Activated naive CD8-positive, alpha-beta T cell treated with anti-CD3 and anti-CD28 coated beads, Interleukin-2, amount 50 U/mL, for 16 hours (primary cell): ENCODE measurements at places on chromosomes 12 and 14.

- DNase-seq: peak; percentile 89
These were observed at the start of gene TCTN2 for GRCh38 chr12:123670882-123671728. Gene TCTN2 (plus strand): TSS chr12:123671113. CDS start chr12:123671241, 128 bp downstream.

- DNase-seq: no peak
These were observed 12.8 kb upstream of the RILPL1 start for GRCh38 chr12:123546281-123546680.

DNA sequence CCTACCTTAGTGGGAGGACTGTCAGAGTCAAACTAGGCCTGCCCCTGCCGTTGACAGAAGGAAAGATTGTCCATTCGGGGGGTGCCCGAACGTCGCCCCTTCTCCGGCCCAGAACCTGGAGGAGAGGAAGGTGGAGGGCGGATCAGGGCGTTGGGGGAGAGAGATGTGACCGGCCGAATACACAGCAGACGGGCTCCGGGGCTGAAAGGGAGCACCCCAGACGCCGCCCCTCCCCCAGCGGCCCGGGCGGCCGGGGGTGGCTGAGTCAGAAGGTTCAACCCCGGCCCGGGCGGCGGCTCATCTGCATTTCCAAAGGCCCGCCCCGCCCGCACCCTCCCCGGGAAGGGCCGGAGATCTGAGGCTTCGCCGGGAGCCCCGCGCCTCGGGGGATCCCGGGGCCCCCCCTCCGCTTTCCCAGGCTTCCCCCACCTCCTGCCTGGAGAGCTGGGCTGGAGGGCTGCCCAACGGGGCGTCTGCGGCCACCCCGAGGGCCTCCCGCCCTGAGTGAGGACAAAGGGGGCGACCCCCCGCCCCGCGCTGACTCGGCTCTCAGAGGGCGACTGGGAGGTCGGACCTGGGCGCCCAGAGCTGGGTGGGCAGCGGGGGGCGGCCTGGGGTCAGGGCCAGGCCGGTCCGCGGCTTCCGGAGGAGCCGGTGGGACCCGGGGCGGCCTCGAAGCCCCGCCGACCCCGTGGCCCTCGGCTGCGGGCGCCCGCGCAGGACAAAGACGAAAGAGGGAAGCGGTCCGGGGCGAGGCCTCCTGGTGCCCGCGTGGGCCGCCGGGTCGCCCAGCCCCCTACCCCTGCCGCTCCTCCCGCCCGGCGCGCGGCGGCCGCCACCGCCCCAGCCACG is 3.7 kb upstream of the SETD1B start:
- DNase-seq: no peak

GRCh38 chr12:20436316-20436715 is 68.0 kb downstream of the PDE3A start:
- no peak for DNase-seq

DNA sequence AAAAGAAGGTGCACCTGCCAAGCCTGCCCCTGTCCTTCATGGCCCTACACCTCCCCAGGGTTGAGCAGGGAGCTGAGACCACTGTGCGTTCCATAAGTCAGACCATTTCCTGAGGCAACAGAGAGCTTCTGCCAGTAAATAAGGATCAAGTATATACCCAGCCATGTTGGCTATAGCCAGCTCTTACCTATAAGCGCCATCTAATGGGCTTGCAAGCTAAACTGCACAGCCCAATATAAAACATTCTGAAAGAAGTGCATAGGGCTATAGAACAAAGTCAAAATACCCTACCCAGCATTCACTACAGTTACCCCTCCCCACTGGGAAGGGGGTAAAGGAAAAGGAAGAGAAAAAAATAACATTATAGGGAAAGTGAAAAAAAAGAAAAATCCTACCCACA is 59.3 kb upstream of the SCAF11 start:
- no peak for DNase-seq

DNA sequence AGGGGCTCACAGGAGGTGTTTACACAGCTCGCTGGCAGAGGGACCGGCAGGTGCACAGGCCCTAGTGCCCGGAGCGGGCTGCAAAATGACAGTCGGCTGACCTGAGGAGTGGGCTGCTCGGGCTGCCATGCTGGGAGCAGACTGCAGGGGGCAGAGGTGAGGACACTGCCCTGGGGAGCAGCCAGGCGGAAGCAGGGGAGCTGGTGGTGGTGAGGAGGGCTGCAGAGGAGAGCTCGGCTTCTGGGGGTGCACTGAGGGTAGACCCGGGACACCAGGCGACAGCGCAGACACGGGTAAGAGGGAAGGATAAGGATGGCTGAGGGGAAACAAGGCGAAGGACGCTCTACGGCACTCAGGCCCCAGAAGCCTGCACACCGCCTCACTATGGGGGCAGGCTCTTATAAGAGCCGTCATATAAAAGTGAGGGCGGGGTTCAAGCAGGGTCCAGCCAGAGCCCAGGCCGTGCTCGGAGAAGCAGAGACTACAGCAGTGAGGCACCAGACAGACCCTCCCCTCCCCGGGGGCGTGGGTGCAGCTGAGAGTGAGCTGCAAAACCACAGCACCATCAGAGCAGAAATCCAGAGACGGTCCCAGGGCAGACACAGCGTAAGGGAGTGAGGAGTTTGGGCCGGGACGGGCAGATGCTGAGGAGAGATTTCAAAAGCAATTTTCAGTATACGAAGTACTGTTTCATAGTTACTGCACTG is 62.5 kb downstream of the CCDC88C start:
- DNase-seq: no peak

DNA sequence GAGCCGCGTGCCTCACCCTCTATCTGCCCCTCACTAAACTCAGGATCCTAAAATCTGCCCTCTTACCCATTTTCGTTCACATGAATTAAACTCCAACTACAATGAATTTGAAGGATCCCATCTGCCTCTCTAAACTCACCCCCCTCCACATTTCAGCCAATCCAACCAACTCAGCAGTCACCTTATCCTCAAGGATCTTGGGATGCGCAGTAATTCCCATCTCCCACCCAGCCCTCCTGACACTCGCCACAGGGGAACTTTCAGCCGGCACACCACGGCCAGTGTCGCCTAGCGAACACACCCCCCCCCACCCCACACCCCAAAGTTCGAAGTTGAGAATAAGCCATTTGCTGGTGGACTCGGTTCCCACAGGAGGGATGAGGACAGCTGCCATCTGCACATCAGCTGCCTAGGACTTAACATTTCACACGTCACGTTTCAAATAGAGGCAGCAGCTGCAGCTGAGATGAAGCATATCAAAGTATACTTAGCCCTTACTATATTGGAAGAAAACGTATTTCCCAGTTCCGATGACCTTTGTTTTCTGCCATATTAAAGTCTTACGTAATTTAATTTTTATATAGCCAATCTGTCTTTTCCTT is 8.7 kb upstream of the SELPLG start:
- DNase-seq: no peak

- DNase-seq: no peak
These were observed 1397.2 kb downstream of the LRFN5 start for GRCh38 chr14:43003845-43004244.

- no peak for DNase-seq
These were observed 29.3 kb downstream of the MAP1LC3B2 start for GRCh38 chr12:116588390-116589028.

DNA sequence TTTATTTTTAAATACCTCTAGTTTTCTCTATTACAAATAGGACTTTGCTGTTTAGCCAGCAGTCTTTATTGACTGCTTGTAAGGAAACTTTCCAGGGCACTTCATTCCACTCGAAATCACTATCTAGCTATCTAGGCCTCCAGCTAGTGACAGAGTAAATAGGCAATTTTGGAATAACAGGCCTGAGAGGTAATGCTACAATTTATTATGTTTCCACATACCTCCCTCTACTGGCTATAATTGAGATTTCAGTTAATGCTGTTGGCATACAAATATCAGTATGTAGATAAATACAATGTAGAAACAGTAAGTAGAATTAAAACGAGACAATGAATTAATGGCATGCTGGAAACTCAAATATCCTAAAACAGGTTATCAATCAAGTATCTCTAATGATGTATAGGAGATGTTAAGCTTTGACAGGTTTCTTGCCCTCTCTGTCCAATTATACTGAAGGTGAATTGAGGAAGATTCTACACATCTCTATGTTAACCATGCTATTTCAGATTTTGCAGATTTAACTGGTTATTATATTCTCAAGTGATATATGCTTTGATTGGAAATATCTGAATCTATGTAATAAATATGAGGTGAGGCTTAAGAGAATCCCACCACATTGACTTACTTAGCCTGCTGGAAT is 7.2 kb downstream of the DTD2 start:
- no peak for DNase-seq

GRCh38 chr12:92718483-92718990 is 15.7 kb downstream of the PLEKHG7 start:
- no peak for DNase-seq

DNA sequence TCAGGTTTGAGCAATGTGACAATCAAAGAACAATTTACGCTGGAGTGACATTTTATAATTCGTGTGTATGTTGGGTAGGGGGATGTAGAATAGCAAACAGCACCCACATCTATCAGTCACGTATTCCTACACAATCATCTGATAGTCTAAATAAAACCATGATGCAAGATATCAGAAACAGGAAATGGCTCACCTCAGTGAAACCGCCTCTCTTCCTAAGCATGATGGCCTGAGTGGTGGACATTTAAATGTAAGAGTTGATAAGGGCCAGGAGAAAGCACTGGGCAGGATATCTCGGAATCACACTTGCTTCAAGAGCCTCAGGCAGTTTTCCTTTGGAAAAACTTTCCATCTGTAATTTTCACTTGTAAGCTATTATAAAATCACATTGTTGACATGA is 128.2 kb downstream of the GRIP1 start:
- DNase-seq: no peak

GRCh38 chr12:52197371-52198231 is 5.8 kb upstream of the KRT80 start:
- no peak for DNase-seq

- no peak for DNase-seq
These were observed 18.9 kb downstream of the DNAL1 start for GRCh38 chr14:73663548-73664212.

DNA sequence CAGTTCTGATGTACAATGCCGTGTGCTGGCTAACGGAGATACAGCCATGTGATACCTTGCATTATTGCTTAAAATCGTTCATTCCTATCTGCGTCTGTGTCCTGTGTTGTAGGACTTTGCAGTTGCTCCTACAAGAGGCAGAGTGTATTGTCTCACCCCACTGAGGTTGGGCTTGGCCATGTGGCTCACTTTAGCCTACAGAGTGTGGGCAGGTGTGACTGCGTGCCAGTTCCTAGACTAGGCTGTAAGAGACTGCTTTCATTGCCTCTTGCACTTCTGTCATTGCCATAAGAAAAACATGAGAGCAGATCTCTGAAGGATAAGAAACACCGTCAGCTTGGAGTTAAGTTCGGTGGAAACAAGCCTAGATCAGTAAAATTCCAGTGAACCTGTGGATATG is 197.7 kb upstream of the CRY1 start:
- DNase-seq: no peak

- no peak for DNase-seq
These were observed 150.3 kb downstream of the DPF3 start for GRCh38 chr14:72743626-72744025.

DNA sequence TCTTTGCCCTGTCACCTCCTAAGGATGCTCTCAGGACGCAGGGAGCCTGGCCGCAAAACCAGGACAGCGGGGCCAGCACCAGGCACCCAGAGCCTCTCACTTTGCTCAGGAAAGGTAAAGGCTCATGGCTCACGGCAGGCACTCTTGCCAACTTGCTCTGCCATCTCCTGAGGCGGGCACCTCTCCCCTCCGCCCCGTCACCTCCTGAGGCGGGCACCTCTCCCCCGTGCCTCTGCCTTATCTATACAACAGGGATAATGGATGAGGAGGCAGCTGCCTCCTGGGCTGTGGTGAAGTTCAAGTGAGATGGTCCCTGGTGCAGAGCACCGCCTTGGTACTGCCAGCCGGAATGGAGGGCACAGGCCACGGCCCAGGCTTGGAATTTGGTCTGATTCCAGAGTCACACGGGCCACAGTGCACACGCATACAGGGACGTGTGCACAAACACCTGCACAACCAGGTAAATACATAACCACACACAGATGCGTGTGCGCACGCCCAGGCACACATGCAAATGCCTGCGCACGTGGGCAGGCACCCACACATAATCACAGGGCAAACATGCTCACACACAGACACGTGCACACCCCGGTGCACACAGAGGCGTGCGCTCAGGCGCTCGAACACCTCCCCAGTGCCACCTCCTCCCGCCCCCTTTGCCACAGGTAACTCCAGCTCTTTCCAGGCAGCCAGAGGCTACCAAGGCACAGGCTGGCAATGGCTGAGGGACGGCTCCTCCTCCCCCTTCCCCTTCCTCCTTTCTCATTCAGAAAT is 11.6 kb downstream of the DEGS2 start:
- no peak for DNase-seq

GRCh38 chr14:65329911-65330310 is 82.6 kb upstream of the FUT8 start:
- DNase-seq: no peak

GRCh38 chr14:19873178-19873577 is 1.8 kb upstream of the OR4K2 start:
- no peak for DNase-seq

DNA sequence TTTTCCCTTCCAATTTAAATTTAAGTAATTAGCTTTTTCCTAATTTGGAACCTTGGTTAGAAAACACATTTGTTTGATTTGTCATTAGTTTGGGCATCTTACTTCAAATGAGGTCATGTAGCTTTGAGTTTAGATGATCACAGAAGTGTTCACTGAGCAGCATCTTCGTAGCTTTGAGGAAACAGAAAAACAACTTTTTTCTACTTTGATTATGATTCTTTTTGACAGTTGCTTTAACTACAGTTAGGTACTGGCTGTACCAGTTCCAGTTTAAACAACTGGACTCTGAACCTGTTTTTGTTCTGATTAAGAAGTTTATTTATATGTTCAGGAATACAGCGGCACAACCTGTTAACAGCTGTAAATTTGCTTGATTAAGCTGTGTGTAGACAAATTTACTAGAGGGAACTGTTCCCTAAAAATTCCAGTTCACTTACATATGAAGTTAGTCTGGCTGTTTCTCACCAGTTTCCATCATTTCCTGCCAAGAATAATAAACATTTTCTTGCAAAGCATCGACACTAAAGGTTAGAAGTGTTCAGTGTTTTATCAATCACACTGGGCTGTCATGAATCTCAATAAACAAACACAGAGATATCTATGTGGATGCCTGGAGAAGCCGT is 191.9 kb downstream of the RAD51B start:
- no peak for DNase-seq

DNA sequence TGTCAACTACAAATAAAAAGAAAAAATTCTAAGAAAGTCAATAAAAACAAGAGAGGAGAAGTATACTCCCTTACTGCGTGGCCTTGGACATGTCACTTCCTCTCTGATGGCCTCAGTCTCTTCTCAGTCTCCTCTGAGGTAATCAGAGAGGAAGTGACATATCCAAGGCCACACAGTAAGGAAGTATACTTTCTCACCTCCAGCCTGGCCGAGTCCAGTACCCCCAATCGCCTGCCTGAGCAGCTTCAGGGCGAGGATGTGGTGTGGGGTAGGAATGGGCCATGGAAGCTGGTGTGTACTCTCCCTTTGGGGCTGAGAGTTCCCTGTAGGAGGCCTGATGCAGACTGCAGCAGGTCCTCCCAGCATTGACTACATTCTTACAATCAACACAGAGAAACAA is 15.8 kb downstream of the VDR start:
- DNase-seq: no peak

DNA sequence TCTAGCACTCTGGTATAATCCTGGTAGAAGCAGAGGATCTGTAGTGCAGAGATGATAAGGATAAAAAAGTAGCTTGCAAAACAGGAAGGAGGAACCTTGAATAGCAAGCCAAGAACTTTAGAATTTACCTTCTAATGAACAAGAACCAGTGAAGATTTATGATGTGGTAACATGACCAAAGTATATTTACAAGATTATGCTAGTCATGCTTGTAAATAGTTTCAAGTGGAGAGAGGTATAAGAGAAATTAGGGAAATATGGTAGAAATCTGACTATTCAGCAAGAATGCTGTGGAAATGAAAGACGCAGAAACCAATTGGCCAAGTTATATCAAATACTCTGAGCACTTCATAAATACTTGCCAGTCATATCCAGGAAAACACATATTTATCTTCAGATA is 47.8 kb downstream of the ERGIC2 start:
- no peak for DNase-seq
